ENCODE measurements at places on chromosomes 5 and 9.

DNA sequence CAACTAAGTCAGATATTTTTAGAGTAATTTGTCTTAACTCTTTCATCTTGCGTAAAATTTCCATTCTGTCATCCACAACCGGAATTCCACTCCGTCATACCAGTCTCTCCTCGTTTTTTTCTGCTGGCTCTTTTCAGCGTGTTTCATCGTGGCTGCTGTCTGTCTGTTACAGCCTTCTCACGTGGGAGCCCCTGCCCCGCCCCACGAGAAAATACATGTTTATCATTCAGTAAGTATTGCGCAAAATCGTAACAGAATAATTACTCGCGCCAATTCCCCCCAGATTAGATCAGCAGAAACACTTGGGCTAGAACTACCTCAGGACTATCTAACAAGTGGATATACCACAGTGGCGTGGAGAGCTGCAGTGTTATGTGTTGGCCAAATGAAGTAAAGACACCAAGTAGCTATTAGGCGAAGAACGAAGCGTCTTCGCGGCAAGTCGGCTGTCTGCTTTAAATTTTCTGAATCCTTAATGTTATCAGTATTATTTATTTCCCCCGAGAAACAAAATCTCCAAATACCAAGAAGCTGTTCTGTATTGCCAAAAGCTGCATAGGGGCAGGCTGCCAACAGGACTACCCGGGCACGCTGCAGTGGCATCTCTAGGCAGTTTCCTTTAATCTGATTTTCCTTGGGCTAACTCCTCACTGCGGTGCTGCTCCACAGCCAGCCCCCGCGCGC is 566 bp upstream of the FOCAD start:
- peak; percentile 33 for DNase-seq

DNA sequence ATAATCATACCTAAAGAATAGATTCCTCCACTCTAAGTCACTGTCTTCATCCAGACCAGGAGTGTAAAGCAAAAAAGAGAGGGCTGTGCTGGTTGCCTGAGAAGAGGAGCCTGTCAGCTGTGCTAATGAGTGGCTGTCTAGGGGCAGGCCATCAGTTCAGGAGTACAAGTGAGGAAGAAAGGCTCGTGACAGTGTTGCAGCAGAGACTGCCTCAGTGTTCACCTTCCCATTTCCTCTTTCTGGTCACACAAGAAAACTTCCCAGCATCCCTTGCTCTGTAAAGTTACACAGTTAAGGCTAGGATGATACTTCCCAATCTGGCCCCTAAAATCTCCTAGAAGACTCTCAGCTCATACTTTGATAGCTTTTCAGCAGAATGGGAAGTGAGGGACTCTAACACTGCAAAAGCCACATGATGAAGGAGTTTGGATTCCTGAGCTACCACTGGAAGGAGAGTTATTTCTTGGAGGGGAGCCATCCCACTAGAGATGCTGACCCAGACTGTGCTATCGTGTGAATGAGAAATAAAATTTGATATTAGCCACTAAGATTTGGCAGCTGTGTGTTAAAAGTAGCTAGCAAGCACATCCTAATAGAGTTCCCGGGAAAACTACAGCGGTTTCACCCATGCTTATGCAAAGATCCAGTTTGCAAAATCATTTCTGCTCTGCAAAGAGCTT is 67.1 kb downstream of the ADAMTS12 start:
- DNase-seq, result no peak

DNA sequence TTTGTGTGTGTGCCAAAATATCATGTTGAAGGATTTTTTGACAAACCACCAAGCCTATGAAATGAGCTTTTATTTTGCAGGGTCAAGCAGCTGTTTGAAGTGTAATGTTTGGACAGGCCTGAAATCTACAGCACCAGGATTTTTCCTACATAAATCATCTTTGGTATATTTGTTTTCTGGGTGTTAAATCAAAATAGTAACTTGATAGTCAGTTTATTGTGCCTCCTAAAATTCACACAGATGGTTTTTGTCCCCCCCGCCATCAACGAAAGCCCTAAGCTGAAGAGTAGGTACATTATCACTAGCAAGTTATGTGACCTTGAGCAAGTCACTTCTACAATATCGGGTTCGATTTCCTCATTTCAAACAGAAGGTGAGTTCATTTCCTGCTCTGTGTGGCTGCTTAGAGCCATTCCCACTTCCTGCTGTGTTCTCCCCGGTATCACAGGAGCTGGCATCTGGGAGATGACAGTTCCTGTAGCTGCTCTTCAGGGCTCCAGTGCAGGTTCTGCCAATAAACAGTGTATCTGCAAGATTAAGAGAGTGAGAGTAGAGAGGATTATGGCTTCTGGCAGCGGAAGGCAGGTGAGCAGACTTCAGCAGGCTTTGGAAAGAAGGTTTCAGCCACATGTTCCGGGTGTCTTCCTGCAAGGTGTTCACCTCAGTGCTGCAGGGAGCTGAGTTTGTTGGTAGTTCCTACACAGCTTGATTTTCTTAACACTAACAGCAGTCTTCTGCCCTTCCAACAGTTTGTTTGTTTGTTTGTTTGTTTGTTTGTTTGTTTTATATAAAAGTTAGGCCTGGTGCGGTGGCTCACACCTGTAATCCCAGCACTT is 48.4 kb upstream of the GNE start:
- DNase-seq, result no peak

- DNase-seq, result no peak
Measured at GRCh38 chr9:8278048-8278447, 478.5 kb upstream of the DMAC1 start.

DNA sequence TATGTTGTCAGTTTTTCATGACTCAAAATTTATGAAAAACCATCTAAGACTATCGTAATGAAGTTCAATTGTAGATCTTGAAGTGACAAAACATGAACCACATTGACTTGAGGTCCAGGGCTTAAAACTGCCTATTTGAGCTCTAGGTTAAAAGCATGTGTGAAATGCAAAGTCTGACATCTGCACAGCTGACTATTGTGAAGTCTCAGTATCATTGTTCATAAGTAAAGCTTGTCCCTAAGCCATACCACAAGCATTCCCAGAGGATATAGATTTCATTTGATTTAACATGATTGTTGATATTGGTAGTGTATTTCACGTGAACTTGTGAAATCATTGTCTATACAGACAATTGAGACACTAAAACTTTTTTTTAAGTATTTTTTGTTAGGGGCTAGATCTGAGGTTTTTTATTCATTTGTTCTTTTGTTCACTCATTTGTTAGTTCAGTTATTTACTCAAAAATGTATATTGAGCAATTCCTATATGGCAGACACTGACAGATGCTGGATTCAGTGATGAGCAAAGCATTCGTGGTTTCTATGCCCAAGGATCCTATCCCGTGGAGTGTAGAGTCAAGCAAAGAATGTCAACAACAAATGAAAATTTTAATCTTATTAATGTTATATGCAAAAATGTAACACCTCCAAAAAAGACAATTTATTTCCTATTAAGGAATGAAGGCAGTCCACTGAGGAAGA is 485.2 kb downstream of the RAB3C start:
- DNase-seq, result no peak

GRCh38 chr9:127349483-127350113 is 47.4 kb upstream of the SLC2A8 start:
- no peak for DNase-seq

- DNase-seq, result peak; percentile 56
Measured at GRCh38 chr9:131734165-131734610, 5.7 kb downstream of the RAPGEF1 start.

DNA sequence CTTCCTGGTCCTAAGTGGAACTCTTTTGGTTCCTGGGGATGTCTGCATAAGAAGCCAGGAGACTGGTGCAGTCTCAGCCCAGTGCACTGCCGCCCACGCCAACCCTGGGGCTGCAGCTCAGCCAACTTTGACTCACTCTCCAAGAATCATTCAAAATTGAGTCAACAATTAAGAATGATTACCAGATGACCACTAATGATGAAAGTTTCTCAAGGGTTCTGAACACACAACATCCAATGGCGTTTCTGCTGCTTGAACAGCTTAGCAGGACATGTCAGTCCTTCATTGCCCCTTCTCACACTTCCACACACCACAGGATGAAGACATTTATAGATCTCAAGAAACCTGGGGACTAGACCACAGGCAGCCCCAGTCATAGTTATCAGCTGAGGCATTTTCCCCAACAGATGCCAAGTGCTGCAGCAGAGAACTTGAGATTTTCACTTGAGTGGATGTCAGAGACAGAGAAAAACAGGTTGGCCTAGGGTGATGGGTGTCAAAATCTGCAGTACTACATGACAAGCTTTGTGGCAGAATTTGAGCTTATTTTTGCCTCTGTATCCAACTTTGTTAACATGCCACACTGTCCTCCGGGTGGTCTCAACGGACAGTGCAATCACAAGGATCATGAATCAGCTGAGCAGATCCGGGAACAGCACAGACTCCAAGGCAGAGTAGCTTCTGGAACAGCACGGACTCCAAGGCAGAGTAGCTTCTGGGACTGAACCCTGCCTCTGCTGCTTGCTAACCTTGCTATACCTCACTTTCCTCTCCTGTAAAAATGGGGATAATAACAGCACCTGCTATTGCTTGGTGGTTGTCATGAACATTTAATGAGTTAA is 356.1 kb downstream of the SPOCK1 start:
- no peak for DNase-seq

DNA sequence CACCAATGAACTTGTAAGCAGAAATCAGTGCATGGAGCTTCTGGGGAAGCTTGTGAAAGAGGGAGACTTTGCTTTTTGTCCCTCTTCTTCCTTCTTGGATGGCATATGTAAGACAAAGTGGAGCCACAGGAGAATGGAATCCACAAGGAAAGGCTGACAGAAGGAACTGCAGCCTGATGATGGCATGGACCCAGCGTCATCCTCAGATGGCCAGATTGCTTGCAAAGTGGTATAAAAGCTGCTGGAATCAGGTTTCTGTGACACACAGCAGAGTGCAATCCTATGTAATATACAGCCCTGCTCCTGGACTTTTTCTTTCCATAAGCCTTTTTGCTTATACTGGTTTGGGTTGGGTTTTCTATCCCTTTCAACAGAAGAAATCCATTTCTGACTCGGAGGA is 31.4 kb upstream of the SPARC start:
- DNase-seq, result no peak
